ENCODE measurements at places on chromosomes 1 and 21.

DNA sequence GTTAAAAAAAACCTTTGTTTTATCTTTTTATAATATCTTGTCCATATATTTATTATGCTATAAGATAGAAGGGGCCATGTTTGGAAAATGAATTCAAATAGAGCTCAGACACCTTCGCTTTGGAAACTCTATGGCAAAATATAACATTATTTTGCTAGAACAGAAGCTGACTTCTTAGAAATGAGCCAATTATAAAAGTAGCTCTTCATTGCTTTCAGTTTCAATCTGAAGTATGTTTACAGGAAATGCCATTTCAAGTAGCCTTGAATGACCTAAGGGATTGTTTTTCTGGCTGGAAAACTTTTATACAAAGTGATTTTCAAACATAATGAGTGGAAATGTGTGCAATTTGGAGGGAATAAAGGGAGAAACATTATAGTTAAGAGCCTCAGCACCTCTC lies 37.8 kb upstream of the GBP5 start:
- peak; percentile 4 for DNase-seq

DNA sequence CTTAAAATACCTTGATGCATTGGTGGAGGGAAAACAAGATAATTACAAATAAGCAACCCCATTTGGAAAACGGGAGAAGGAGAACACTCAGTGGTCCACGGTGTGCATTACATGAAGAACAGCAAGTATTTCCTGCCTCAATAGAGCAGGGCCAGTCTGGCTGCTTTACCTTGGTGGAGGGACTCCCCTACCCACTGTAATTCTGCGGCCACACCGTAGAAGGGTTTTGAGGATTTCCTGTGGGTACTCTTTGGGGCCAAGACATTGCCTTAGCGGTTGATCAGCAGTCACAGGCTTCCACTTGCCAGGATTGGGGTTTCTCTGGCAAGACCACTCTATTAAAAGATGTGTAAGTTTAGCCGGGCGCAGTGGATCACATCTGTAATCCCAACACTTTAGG lies 16.3 kb upstream of the TMEM54 start:
- no peak for DNase-seq

GRCh38 chr1:226712742-226713419 lies 26.2 kb downstream of the ITPKB start:
- DNase-seq = no peak

DNA sequence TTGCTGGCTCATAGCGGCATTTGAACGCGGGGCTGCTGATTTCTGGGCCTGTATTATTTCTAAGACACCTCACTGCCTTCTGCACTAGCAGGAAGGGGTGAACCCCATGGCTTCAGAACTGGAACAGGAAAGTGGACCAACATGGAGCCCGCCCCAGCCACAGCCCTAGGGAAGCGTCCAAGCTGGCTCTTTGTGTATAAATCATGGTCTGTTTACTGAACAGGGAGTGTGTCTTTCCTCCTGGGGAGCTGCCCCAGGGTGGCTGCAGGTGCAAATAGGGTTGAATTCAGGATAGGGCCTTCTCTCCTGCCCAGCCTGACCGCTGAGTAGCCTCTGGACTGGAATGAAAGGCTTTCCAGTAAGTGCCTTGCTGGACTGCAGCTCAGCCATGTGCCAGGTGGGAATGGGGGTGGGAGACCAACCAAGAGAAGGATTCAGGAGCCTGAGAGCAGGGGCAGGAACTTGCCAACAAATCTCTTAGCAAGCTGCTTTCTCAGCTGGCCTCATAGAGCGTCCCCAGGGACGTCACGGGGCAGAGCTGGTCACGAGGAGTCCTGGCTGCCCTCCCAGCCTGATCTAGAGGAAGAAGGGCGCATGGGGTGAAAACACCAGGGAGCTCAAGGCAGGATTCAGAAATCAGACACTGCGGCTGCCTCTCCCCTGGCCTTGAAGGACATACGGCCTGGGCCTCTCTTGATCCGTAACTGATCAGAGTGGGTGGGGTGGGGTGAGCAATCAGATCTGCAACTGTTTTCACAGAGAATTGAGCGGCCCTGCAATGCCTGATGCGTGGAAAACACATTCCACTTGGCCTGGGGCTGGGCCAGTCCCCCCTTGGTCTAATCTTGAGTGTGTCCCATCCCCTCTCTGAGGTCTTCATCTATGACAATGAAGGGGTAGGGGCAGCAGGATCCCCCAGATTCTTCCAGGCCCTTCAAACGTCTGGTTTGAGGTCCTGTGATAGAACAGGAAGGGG lies 56.5 kb upstream of the SELENON start:
- no peak for DNase-seq

- no peak for DNase-seq
Observed at GRCh38 chr1:52691821-52692220, 6.3 kb downstream of the COA7 start.

DNA sequence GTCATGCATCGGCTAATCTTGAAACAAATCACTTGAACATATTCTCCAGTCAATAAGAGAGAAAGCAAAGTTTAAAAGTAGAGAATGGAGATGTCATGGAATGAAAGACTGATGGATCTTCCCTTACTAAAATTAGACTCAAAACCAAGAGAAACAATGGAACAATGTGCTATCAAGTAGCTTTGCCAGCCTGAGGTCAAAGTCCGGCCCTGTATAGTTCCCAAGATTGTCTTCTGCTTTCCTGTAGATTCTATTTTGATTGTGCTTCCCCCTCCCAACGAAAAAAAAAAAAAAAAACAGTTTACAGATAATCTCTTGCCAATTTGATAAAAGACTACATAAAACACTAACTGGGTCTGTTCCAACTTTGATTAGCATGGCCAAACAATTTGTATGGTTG lies 40.8 kb upstream of the KIRREL1 start:
- DNase-seq = no peak

DNA sequence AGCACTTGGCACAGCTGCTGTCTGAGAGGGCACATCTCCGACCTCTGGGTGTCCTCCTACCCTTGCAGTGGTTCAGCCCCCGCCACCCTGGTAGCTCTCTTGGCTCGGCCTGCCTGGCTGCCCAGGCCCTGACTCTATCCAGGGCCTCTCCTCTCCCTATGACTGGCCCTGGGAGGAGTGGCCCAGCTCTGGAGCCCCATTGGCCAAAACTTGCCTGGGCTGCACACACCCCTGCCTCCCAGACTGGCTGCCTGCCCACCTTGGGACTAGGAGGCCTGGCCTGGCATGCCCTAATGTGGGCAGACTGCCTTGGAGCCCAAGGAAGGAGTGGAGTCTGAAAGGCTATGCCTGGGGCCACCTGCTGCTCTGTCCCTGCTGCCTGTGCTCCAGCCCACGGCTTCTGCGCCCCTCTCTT lies 33.6 kb downstream of the ACOT11 start:
- DNase-seq = peak; percentile 45

GRCh38 chr1:150259758-150260669 lies 2.4 kb downstream of the CA14 start:
- no peak for DNase-seq

Measured in AG09309 (cell line).